ENCODE measurements at places on chromosomes 6 and 20.

- DNase-seq: no peak
These were observed 18.4 kb downstream of the NUDT3 start for GRCh38 chr6:34374069-34374468.

- no peak for DNase-seq
These were observed 14.7 kb upstream of the SRC start for GRCh38 chr20:37331060-37331857.

GRCh38 chr20:46062151-46062550 lies 27.6 kb downstream of the NCOA5 start:
- DNase-seq: no peak

GRCh38 chr6:98941319-98941718 lies 6.4 kb downstream of the FBXL4 start:
- no peak for DNase-seq

- no peak for DNase-seq
These were observed 183.9 kb downstream of the DLL1 start for GRCh38 chr6:170106906-170107525.

DNA sequence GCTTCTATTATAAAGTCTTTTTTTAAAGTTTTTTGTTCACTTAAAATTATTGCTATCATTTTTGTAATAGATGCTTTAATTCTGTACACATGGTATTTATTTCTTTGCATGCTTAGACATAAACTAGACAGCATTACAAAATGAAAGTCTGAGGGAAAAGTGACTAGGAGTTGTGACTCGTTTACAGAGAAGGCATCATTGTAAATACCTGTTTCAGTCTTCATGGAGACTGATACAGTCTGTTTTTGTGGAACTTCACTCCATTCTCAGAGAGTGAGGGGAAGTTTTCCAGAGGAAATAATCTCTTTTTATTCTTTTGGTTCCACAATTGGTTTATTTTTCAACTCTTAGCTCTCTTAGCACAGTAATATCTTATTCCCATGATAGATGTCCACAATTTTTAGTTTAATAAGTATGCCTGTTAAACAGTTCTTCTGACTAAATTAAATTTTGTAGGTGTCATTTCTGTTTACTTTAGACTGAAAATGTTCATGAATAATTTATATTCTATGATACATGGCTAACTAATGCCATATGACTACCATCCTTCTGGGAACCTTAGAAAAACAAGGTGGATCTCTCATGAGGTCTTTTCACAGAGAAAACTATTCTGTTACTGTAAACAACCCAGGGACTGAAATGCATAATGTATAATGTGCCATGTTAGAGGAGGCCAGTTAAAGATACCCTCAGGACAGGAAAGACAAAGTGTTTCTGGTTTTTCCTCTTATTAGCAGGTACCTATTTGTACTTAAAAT lies 69.2 kb downstream of the MYO6 start:
- no peak for DNase-seq

DNA sequence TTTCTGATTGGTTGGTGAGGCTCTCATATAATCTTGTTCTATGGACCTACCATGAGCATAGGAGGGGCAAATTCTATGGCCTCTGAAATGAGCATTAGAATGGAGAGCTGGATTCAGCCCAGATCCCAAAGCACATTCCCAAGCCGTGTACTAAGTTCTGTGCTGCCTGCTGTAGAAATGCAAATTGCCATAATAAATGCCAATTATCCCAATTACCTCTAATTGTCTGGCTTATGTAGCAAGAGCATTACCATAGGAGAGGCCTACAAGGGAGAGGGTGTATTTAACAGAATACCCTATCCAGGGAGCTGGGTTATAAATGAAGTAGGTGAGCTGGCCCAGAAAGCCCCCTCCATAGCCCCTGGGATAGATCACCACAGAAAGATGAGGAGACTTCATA lies 126.8 kb downstream of the LRFN2 start:
- no peak for DNase-seq

DNA sequence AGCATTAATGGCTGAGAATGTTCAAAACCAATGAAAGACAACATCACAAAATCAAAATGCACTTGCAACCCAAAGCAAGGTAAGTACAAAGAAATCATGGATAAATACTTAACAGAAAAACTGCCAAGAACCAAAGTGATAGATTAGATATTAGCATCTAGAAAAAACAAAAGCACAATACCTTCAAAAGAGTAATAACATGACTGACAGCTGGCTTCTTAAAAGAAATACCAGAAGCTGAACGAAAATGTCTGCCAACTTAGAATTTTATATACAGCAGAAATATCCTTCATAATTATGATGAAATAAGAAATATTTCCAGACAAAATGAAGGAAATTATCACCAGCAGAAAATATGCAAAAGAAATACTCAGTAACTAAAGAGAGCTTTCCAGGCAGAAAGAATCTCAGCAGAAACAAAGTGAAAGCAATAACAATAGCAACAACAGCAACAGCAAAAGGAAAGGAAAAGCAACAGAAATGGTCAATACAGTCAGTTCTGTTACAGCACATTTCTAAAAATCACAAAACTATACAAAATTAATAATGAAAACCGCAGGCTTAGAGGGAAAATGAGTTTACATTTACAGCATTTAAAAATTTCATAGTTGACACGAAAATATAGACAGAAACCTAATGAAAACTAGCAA lies 121.5 kb upstream of the MAN1A1 start:
- DNase-seq: no peak

GRCh38 chr6:18280084-18280483 lies 15.8 kb upstream of the DEK start:
- no peak for DNase-seq

DNA sequence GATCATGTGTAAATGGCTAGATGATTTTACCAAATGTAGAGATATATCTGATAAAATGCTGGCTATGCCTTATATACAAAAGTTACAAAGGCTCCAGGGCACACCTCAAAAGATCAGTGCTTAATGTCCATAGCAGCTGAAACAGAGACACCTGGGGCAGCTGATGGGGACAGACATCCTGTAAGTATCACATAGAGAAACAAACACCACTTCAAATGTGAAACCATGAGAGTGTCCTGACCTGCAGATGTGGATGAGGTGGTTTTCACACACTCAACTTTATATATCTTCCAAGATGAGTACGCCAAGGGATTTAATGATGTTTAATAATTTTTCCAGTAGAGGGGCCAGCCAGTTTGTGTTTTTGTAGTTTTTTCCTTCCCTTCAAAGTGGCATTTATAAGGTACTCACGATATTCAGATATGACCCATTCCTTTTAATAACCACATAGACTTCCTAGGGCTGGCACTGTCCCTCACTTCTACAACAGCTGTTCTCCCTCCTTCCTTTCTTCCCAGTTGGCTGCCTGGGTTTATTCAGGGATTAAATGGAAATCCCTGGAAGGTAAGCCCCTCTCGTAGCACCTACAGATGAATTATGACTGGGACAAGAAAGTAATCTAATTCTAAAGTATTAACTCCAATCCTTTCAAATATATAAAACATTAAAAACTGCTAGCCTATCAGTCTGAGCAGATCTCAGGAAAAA lies 50.3 kb upstream of the MCM9 start:
- no peak for DNase-seq
